Stimulated activated CD8-positive, alpha-beta memory T cell treated with anti-CD3 and anti-CD28 coated beads, Interleukin-15, amount 100 ng/mL, for 24 hours (primary cell): ENCODE measurements at places on chromosomes 3 and 15.

DNA sequence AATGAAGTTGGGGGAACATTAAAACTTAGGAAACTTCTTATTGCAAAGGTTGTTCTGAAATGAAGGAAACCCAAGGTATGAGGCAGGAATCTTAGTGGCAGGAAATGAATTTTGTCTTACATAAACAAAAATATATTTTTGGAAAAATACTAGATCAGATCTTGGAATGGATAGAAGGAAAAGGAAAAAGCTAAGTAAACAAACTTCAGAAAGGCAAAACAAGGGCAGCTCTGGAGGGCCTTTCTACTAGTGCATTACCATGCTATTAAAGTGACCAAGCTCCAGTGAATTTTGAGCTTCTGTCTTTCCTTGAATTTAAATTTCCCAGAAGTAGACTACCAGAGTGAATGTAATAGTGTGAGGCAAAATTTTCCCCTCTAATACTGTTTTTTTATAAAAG lies 13.6 kb downstream of the ARL6 start:
- DNase-seq, result no peak

DNA sequence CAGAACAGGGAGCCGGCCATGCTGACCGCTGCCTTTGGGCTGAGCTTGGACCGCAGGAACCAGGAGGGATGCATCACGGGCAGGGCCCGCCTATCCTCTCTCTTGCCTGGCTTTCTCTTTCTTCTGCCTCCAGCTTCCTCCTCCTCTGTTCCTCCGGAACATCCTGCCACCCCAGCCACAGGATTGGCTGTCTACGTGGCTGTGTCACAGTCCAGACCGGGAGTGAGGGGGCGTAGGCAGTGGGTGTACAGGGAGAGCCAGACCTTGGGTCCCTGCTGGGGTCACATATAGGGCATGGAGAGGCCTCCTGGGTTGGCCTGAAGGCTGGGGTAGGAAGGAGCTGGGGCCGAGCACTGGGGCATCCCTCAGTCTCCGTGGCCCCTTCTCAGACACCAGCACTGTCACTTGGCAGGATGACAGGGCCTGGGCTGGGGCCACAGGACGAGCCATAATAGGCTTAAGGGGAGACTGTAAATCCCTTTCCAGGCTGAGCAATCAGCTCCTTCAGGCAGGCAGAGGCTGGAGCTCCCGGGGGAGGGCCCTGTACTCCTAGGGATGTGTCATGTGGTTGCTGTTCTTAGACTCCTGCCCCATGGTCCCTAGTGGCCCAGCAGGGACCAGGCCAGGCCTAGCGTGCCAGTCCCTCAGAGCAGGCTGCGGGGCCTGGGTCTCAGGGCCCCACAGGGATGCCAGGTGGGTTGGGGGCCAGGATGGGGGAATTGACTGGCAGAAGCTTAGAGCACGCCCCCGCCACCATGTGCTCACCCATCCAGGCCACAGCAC lies 25.4 kb downstream of the LINGO1 start:
- no peak for DNase-seq

DNA sequence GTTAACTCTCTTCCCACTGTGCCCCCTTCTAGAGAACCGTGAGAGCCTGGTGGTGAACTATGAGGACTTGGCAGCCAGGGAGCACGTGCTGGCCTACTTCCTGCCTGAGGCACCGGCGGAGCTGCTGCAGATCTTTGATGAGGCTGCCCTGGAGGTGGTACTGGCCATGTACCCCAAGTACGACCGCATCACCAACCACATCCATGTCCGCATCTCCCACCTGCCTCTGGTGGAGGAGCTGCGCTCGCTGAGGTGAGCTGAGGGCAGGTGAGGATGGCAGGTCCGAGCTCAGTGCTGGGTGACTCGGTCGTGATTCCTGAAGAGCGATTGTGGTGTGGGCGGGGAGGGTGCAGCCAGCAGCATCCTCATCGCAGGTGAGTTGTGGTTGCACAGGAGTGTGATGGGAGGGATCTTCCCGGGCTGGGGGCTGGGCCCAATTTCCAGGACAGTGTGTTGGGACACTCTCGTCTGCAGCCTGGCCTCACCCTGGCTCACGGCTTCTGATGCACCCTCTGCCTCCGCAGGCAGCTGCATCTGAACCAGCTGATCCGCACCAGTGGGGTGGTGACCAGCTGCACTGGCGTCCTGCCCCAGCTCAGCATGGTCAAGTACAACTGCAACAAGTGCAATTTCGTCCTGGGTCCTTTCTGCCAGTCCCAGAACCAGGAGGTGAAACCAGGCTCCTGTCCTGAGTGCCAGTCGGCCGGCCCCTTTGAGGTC lies 8.0 kb downstream of the MCM2 start:
- DNase-seq, result no peak

DNA sequence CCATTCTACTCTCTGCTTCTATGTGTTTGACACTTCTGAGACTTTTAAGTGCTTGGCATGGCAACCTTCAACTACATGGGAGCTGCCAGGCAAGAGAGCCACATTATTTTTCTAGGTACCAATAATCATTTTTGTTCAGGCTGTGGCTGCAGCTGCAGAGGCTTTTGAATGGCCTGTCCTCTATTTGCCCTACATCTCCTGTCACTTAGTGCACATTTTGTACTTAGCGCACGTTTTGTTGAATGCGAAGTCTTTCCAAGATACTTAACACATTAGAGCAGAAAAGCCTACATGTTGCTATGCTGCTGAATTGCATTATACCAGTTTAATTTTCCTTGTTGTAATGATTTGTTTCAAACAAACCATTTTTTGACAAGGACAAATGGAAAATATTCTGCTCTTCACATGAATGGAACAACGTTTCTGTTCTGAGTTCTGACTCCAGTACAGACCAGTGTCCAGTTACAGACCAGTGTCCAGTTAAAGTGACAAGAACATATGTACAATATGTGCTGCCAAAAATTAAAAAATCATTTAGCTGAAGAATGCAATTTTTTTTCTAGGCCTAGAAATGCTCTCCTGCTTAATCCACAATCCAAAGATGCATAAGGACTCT lies 113.9 kb downstream of the ABI3BP start:
- DNase-seq, result no peak

GRCh38 chr3:197511853-197512635 lies 43.7 kb downstream of the BDH1 start:
- DNase-seq, result no peak
